Fibroblast of lung (primary cell): ENCODE measurements at places on chromosomes 5 and 9. TPM values are rescaled to one million over a fixed set of nuclear protein-coding genes. Genes with fewer than 3 reads are reported as not detected.
A peak's percentile ranks its signal among the peaks of the same experiment; 100 is the strongest.

The ANKRD34B gene
- polyA plus RNA-seq = not detected in 2 replicates

GRCh38 chr5:122463221-122463620, 151.2 kb downstream of the SNCAIP start:
- DNase-seq = peak; percentile 89

The PCDHB7 gene
- 0.28 and 0.61 TPM in 2 replicates for polyA plus RNA-seq

GRCh38 chr9:94554078-94554438, 825 bp upstream of the PCAT7 start:
- DNase-seq = no peak

The OR1L6 gene
- polyA plus RNA-seq = not detected in 2 replicates
